ENCODE measurements at places on chromosomes 1 and 21.
A peak's percentile ranks its signal among the peaks of the same experiment; 100 is the strongest.

GRCh38 chr21:17793246-17794123, 25.7 kb downstream of the C21orf91 start:
- no peak for DNase-seq

DNA sequence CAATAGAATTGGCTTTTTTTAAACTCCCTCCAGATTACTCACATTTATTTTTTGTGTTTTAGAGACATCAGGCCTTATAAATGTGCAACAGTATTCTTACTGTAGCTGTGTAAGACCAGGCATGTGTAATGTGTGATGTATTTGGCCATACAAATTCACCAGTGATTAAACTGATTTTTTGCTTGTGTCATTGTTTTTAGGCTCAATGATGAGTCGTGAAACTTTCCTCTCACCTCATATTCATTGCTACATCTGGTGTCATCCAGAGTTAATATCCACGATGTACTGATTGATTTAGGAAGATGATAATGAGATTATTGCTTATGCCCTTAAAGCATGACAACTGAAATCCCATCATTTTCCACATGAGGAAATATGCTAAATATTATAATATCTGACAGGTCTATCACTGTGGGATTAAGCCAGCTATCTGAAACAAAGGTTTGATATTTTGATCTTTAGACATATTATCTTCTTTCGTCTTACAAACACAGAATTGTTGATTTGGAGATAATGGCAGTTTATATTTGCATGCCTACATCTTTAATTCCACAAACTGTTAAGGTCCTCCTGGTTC, 487.9 kb downstream of the PTBP2 start:
- no peak for DNase-seq

DNA sequence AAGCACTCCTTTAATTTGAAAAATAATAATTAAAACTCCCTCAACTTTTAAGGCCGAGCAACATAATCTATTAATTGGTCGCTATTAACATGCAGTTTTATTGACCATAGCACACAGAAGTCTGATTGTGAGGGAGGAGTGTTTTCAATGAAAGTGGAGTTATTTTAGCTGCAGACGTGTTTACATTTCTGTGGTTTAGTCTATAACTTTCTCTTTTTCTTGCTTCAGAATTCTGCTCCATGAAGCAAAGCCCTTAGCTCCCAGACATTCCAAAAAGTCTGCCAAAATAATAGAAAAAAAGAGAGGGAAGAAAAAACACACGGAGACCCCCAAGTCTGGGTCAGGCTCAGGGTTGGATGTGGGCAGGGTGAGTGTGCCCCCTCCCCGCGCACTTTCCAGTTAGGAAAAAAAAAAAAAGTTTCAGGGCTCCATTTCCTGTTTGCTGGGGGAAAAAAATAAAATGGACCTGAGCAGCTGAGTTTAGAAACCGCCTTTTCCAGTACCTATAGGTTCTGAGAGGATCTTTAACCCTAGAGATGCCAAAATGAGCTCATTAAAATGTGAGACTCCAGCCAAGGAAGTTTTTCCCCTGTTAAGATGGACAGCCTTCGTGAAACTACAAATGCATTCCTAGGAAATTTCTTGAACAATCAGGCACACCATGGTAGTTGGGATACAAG, 143.7 kb upstream of the ETS2 start:
- DNase-seq, result no peak

- no peak for DNase-seq
These were observed 24.1 kb downstream of the SUSD4 start for GRCh38 chr1:223339861-223340260.

GRCh38 chr1:54798769-54799641, 2.1 kb downstream of the TTC22 start:
- no peak for DNase-seq

DNA sequence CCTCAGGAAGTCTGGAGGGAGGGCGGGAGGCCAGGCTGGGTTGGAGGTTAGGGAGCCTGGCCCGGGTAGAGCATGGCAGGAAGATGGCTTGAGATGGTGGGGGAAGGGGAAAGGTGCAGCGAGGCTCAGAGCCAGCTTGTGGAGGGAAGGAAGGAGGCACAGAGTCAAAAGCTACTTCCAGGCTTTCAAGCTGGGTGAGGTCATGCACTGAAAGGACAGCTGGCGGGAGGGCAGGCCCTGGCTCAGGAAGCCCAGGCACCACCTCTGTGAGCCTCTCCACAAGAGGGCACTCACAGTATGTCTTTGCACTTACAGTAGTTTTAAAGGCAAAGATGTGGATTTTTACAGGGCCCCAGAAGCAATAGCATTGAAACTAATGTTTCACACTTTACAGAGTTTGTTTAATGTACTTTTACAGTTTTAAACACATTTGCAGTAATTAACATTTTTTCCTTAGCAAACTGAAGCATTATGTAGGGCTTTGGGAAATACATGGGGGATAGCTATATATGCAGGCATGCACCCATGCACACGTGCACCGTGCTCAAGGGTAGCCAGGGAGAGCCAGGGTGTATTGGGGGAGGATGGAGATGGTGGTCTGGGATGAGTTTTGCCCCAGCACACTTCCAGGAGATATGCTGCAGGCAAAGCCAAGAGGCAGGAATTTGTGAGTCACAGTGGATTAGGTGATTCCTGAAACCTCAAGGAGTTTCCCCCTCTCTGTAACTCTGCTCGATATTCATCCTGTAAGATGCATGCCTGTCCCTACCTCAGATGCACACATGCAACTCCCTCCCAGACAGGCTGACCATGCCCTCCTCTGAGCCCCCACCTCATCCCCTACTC, 6.1 kb upstream of the ADAM15 start:
- peak; percentile 85 for DNase-seq

- no peak for DNase-seq
These were observed 28.9 kb downstream of the CNST start for GRCh38 chr1:246595146-246595545.

- no peak for DNase-seq
These were observed 181.6 kb downstream of the RASAL2 start for GRCh38 chr1:178275553-178275952.
